ENCODE measurements at places on chromosomes 16 and 17. TPM values are rescaled to one million over a fixed set of nuclear protein-coding genes. Genes with fewer than 3 reads are reported as not detected.

KRT24 gene
- not detected for total RNA-seq

FTSJ3 gene
- total RNA-seq: 59.6 TPM

TBC1D3C gene
- not detected for total RNA-seq

USP6 gene
- total RNA-seq: not detected

HOXB9 gene
- 0.43 TPM for total RNA-seq

TERB1 gene
- 0.09 TPM for total RNA-seq

NEUROD2 gene
- not detected for total RNA-seq

TP53 gene
- 36.7 TPM for total RNA-seq

GNGT2 gene
- total RNA-seq: 1.6 TPM

KRT33B gene
- total RNA-seq: not detected

TMED6 gene
- total RNA-seq: 0.11 TPM

ACSM3 gene
- total RNA-seq: not detected

CD300LB gene
- not detected for total RNA-seq

TBX2 gene
- 0.65 TPM for total RNA-seq

CCL1 gene
- total RNA-seq: not detected

SPNS2 gene
- total RNA-seq: 59.2 TPM

FOXN1 gene
- total RNA-seq: not detected

KRT20 gene
- total RNA-seq: not detected

ABCA10 gene
- 0.60 TPM for total RNA-seq

PDE6G gene
- 4.3 TPM for total RNA-seq

RNPS1 gene
- total RNA-seq: 44.9 TPM

PRSS27 gene
- total RNA-seq: 0.22 TPM

KIF18B gene
- total RNA-seq: 0.34 TPM

CDRT15 gene
- not detected for total RNA-seq

UBE2O gene
- total RNA-seq: 11.7 TPM

KRTAP1-1 gene
- total RNA-seq: not detected

SBK1 gene
- under 0.01 TPM for total RNA-seq

RAB11FIP4 gene
- not detected for total RNA-seq

PPP1R27 gene
- total RNA-seq: not detected

TBCD gene
- 62.7 TPM for total RNA-seq

SLC9A5 gene
- 0.34 TPM for total RNA-seq

ACAP1 gene
- total RNA-seq: not detected

TBC1D3H gene
- not detected for total RNA-seq

PER1 gene
- total RNA-seq: 9.3 TPM

CEP95 gene
- 17.1 TPM for total RNA-seq

KCNJ18 gene
- not detected for total RNA-seq

TNP2 gene
- total RNA-seq: not detected

TEKT3 gene
- total RNA-seq: not detected

TBC1D3K gene
- total RNA-seq: not detected

CSNK2A2 gene
- total RNA-seq: 27.5 TPM

MAPT gene
- total RNA-seq: under 0.01 TPM

CMTM2 gene
- not detected for total RNA-seq

C17orf58 gene
- total RNA-seq: 20.7 TPM

BCL6B gene
- 76.2 TPM for total RNA-seq

CNTROB gene
- total RNA-seq: 11.8 TPM

TNRC6A gene
- total RNA-seq: 24.2 TPM

NLRC3 gene
- total RNA-seq: 4.0 TPM

ST6GALNAC2 gene
- total RNA-seq: 0.11 TPM

SP6 gene
- total RNA-seq: 1.4 TPM

CD300H gene
- not detected for total RNA-seq

KRTAP4-3 gene
- not detected for total RNA-seq

CD300C gene
- not detected for total RNA-seq

TBC1D28 gene
- not detected for total RNA-seq
